Kidney epithelial cell (primary cell): ENCODE measurements at places on chromosomes 6 and 20. TPM values are rescaled to one million over a fixed set of nuclear protein-coding genes. Genes with fewer than 3 reads are reported as not detected.

Gene WFDC10B
- not detected in 2 replicates for total RNA-seq

Gene TFAP2C
- total RNA-seq, result 0.17 and 0.41 TPM in 2 replicates

Gene MAS1
- total RNA-seq, result not detected in 2 replicates

Gene GPR6
- total RNA-seq, result not detected in 2 replicates

Gene CTSA
- total RNA-seq, result 136 and 192 TPM in 2 replicates

Gene MICAL1
- 52.3 and 53.6 TPM in 2 replicates for total RNA-seq

Gene EMILIN3
- total RNA-seq, result 0.42 and 0.62 TPM in 2 replicates

- no peak for DNase-seq
Measured at GRCh38 chr6:9789201-9789600, 625.7 kb downstream of the TFAP2A start.

DNA sequence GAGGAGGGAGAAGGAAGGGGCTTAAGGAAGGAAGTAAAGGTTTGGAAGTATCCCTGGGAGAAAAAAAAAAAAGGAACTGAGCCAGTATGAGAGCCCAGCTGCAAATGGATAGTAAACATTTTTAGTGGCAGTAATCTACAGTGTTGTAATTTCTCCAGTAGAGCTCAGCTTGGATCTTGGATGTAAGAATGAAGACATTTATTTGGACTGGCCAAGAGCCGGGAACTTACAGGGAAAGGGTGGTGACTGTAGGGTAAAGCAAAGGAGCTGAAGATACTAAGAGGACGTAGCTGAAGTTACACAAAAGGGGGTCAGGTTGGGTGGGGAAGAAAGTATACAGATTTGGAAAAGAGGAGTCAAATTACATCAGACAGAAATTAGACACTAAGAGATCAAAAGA lies 13.5 kb downstream of the EEF1E1 start:
- DNase-seq, result no peak

DNA sequence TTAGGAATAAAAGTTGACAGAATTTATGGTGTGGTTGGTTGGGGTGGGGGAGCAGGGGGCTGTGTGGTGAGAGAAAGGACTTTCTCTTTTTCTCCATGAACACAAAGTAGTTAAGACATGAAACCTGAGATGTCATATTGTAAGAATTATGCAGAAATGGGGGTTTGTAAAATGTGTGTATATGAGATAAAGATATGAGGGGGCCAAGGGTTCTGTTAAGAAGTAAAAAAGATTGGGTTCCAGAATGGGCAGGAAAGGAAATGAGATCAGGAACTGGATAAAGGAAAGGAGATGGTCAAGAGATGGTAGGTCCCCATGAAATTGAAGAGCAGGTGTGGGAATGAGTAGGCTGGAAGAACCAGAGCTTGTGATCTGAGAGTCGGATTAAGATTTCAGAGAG lies 9.7 kb downstream of the RNF146 start:
- no peak for DNase-seq

DNA sequence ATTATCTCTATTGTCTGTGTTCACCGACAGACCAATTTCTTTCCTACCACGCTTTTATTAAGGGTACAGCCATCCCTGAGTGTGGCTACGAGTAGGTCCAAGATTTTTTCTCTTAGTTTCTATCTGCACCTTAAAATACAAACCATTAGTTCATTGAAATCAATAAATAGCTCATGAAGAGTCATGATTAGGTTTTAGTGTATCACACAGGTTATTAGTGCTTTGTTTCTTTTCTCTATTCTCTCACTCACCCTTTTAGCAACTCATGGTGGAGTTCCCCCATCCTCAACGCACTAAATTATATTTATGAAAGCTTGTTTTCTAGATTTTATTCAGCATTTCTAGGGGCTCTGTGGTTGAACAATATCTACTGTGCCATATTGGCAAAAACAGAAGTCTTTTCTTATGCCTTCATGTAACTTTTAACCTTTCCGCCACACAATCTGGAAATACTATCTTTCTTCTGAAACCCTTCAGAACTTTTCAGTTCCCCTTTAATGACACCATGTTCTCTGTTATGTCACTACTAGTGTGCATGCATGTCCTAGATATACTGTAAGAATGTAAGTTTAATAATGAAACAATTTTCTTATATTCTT lies 128.2 kb upstream of the LAMA2 start:
- no peak for DNase-seq

DNA sequence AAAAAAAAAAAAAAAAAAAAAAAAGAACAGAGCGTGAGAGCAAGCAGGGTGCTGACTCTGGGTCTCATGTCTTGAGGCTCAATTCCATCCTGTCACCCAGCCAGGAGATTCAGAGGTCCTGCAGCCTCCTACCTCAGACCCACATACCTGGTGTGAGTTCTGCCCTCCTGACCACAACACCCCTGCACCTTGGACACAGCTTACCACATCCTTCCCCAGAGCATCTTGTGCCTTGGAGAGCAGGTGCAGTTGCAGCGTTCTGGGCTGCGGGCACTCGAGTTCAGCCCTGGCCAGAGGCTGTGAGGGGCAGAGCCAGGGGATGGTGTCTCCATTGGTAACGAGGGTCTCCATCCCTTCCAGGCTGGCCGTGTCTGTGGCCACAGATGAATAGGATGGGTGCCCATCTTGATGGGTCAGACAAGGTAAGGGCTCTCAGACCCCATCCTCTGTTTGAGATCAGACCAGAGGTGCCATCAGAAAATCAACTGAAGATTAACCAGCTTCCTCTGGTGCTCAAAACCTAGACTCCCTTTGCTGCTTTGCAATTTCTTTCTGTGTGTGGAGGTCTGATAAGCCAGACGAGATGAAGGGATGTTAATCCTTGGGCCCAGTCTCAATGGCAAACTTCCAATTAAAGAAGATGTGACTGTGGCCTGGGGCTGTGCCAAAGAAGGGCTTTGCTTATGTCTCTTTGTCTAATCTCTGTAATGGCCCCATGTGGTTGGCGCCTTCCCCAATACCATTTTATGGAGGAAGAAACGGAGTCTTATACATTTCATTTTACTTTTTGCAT lies 14.7 kb upstream of the ZNF831 start:
- DNase-seq, result no peak

- peak; percentile 21 for DNase-seq
Measured at GRCh38 chr6:156809034-156809433, 31.9 kb downstream of the ARID1B start.

DNA sequence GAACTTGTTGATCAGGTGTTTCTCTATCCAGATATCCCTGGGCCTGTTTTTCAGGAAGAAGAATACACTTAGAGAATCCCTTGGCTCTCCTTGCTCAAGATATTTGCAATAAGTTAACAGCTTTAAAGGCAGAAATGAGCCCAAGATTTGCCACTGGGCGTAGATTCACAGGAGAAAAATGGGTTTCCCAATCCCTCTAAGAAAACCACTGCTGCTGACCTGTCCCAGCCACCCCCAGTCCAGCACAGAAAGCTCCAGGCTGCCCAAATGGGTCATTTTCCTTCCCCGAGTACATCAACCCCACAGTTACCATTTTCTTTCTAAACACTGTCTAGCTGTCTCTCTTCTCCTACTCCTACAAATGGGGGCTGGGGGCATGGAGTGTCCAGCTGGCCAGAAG lies 67.3 kb downstream of the ANKRD60 start:
- DNase-seq, result no peak

GRCh38 chr6:156864557-156864956 lies 87.4 kb downstream of the ARID1B start:
- DNase-seq, result no peak
